Upper lobe of left lung (tissue), 6 donors: ENCODE measurements at places on chromosomes 1 and 21. TPM values are rescaled to one million over a fixed set of nuclear protein-coding genes. Genes with fewer than 3 reads are reported as not detected.

CFHR2 gene
- total RNA-seq, result not detected

GRCh38 chr1:79259390-79260336, 253.1 kb upstream of the ADGRL4 start:
- H3K4me1 ChIP-seq, result no peaks in the 10 kb centered on the region
- no peak overlapping the region for H3K27ac ChIP-seq
- DNase-seq, result no peak
- H3K27me3 ChIP-seq, result no peaks in the 10 kb centered on the region
- no peaks in the 10 kb centered on the region for H3K36me3 ChIP-seq
- H3K4me3 ChIP-seq, result no peak overlapping the region

DNA sequence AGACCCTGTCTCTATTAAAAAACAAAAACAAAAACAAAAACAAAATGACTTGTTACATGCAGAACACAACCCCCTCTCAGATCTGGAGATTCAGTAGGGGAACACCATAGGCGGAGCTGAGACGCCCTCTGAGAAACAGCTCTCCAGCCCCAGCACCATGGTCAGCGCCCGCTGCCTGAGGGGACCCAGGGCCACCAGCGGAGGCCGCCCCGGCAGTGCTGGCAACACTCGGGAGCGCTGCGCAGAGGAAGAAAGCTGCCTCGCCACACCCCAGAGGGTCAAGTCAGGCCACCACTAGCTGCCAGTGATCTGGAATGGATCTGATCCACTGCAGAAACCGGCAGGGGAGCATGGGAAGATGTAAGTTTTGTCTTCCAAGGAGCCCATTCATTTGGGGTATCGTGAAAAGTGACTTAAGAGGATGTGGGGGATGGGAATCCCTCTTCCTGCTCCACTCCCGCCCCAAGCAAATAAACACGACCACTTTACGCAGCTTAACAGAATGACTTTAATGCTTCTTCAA, 3.1 kb downstream of the ACTA1 start:
- no peak overlapping the region for H3K4me3 ChIP-seq
- peak; percentile 88 for DNase-seq
- peaks cover 25% of the 10 kb centered on the region for H3K4me1 ChIP-seq

DNA sequence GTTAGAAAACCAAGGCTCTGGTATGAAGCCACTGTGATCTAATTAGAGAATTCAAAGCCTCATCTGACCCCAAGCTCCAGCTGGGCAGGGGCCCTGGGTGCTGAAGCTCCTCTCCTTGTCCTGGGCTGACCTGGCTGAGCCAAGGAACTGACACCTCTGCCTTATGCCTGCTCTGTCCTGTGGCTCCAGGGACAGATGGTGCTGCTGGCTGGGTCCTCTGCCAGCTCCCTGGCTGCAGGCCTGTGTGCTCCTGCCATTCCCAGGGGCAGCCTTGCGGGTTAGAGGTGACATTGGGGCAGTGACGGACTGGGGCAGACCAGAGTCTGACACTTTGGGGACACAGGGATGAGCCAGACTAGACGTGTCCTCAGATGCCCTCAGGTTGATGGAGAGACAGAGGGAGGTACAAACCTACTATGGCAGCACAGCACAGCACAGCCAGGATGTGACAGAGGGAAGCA, 11.8 kb downstream of the ACOT11 start:
- H3K27me3 ChIP-seq, result no peaks in the 10 kb centered on the region
- no peak for DNase-seq
- no peak overlapping the region for H3K27ac ChIP-seq

GRCh38 chr1:232553809-232554208, 76.1 kb downstream of the SIPA1L2 start:
- DNase-seq, result no peak
- H3K27ac ChIP-seq, result no peak overlapping the region
- no peaks in the 10 kb centered on the region for H3K27me3 ChIP-seq
- no peak overlapping the region for H3K4me3 ChIP-seq
- H3K4me1 ChIP-seq, result peaks cover 19% of the 10 kb centered on the region

DNA sequence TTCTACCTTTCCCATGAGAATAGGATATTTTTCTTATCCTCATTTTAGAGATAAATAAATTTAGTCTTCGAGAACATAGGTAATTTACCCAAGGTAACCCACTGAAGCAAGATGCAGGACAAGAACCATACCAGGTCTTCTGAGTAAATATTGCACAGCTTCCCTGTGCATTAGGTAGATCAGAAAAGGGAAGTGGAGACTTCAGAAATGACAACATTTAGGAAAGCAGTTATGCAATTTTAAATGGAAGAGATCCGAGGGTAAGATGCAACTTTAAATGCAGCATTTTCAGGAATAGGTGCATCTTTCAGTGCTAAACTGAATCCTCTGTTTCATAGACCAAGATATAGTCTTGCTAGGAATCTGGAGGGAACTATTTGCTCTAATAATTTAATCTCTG, 206.4 kb upstream of the SGIP1 start:
- no peaks in the 10 kb centered on the region for H3K36me3 ChIP-seq
- H3K4me1 ChIP-seq, result peaks cover 15% of the 10 kb centered on the region
- no peak overlapping the region for H3K4me3 ChIP-seq

DNA sequence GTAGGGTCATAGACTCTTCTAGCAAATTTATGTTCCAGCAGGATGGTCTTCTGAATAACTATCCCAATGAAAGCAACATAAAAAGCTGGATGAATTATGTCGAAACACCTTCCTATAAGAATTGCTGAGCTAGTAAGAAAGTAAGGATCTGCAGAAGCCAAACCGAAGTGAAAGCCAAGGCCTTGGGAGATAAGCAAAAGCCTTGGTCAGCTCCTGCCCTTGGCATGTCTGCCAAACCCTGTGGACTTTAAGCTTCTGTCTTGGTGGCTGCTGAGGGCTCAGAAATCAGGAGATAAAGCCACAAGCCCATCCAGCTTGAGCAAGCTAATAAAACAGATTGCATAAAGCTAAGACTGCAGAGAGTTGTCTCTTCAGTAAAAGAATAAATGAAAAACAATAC, 81.2 kb upstream of the KCND3 start:
- no peaks in the 10 kb centered on the region for H3K27me3 ChIP-seq
- H3K36me3 ChIP-seq, result no peaks in the 10 kb centered on the region
- DNase-seq, result no peak
- H3K27ac ChIP-seq, result no peak overlapping the region
- no peaks in the 10 kb centered on the region for H3K4me1 ChIP-seq

PLEKHN1 gene
- 2.9 TPM for total RNA-seq

- no peaks in the 10 kb centered on the region for H3K27me3 ChIP-seq
- no peak overlapping the region for H3K27ac ChIP-seq
- H3K4me3 ChIP-seq, result no peak overlapping the region
- H3K36me3 ChIP-seq, result peaks cover 15% of the 10 kb centered on the region
- no peak for DNase-seq
Measured at GRCh38 chr21:26836528-26836927, 8.7 kb downstream of the ADAMTS1 start.

DNA sequence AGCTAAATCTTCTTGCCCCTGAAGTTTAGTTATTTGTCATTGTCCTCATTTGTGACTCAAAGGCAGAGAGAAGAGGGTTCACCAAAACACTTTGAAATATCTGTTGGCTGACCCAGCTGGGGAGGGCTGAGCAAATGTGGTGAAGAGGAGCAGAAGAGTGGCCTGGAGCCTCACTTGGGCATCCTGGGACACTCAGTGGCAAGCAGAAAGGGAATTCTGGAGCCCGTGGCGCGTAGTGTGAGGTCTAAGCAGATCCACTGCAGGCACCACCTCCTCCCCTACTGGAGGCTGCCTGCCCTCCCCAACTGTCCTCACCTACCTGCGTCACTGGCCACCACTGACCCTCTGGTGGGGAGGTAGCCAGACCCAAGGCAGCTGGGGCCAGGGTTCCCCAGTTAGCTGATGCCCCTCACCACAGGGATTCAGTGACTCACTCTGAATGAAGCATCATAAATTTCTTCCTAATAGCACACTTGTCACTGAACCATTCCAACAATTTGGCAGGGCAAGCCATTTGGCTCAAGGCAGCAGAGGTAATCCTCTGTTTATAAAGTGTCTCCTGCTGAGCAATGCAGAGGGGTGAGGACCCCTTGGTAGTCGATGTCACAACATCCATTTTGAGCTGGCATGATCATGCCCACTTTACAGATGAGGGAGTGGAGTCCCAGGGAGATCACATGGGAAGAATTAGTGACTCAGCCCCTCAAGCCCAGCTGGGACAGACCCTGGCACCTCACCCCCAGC, 80.3 kb downstream of the NENF start:
- DNase-seq, result no peak
- no peak overlapping the region for H3K4me3 ChIP-seq
- no peaks in the 10 kb centered on the region for H3K27me3 ChIP-seq

DNA sequence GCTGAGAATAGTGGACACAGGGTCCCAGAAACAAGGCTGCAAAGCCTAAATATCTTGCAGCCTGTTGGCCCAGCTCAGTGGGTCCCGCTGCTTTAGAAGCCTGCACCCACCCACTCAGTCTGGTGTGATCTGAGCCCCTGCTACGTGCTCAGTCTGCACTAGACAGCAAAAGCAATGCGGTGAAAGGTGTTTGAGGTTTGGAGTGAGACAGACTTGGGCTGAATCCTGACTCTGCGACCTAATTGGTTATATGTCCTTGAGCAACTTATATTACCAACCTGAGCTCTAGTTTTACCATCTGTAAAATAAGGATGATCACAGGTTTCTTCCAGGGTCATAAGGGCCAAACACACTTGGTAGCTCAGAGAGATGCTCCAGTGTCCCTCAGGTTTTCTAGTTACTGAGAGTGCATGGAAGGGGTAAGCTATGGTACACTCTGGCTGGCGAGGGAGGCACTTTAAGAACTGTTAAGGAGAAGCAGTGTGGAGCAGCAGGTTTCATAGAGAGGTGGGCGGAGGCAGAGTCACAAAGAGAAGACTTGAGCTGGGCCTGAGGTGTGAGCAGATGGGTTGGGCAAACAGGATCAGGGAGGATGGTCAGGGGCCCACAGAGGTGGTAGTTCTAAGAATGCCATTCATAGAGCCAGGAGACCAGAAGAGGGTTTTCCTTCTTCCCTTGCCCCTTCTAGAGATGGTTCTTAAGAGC, 10.1 kb downstream of the TMEM200B start:
- no peak for DNase-seq
- H3K4me1 ChIP-seq, result no peaks in the 10 kb centered on the region
- no peak overlapping the region for H3K27ac ChIP-seq
- no peak overlapping the region for H3K4me3 ChIP-seq

- H3K4me1 ChIP-seq, result no peaks in the 10 kb centered on the region
- no peak overlapping the region for H3K4me3 ChIP-seq
- peaks cover 69% of the 10 kb centered on the region for H3K36me3 ChIP-seq
- no peak overlapping the region for H3K27ac ChIP-seq
Measured at GRCh38 chr1:207787776-207788175, 35.9 kb downstream of the CD46 start.

DNA sequence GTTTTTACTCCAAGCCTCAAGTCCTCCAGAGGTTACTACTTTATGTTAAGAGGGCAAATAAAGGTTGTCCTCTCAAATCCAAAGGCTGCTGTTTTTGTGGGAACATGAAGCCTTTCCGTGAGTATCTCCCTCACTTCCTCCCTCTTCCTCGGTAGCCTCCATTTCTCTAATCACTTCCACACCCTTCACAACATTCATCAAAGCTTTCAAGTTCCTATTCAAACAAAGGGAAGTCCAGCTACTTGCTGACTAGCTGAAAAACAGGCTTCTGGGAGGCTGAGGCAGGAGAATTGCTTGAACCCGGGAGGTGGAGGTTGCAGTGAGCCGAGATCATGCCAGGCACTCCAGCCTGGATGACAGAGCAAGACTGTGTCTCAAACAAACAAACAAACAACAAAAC, 6.6 kb upstream of the CD48 start:
- no peak for DNase-seq
- no peaks in the 10 kb centered on the region for H3K4me1 ChIP-seq
- no peak overlapping the region for H3K27ac ChIP-seq
- no peak overlapping the region for H3K4me3 ChIP-seq
- H3K27me3 ChIP-seq, result no peaks in the 10 kb centered on the region
- no peaks in the 10 kb centered on the region for H3K36me3 ChIP-seq

DNA sequence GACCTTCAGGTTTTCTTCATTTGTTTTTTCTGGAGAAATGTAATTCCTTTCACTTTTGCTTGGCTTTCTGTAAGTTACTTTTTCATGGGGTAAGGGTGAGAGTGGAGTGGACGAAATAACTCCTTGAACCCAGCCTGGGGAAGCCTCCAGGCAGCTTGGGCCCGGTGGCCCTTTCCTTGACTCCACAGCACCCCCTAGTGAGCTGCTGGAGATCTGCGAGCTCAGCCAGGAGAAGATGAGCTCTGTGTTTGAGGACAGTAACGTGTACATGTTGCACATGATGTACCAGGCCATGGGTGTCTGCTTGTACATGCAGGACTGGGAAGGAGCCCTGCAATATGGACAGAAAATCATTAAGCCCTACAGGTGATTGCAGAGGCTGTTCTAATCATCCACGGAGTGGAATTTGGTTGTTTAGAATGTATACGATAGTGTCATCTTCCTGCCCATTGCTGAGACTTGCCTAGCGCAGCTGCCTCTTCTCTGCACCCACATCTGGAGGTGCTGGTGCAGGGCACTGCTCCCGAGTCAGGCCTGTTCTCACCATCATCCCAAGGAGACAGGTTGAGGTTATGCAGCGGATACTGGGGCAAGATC, 51.0 kb downstream of the SMYD2 start:
- DNase-seq, result no peak
- no peaks in the 10 kb centered on the region for H3K27me3 ChIP-seq
- H3K27ac ChIP-seq, result no peak overlapping the region
- no peak overlapping the region for H3K4me3 ChIP-seq
- H3K36me3 ChIP-seq, result peaks cover 28% of the 10 kb centered on the region

DNA sequence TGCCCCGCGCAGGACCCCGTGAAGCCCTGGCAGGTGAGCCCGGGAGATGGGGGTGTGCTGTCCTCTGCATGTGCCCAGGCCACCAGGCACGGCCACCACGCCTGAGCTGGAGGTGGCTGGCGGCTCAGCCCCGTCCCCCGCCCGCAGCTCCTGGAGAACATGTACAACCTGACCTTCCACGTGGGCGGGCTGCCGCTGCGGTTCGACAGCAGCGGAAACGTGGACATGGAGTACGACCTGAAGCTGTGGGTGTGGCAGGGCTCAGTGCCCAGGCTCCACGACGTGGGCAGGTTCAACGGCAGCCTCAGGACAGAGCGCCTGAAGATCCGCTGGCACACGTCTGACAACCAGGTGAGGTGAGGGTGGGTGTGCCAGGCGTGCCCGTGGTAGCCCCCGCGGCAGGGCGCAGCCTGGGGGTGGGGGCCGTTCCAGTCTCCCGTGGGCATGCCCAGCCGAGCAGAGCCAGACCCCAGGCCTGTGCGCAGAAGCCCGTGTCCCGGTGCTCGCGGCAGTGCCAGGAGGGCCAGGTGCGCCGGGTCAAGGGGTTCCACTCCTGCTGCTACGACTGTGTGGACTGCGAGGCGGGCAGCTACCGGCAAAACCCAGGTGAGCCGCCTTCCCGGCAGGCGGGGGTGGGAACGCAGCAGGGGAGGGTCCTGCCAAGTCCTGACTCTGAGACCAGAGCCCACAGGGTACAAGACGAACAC, 1.8 kb downstream of the TAS1R3 start:
- H3K4me3 ChIP-seq, result no peak overlapping the region
- peak; percentile 89 for DNase-seq
- peaks cover 41% of the 10 kb centered on the region for H3K36me3 ChIP-seq
- H3K4me1 ChIP-seq, result peaks cover 13% of the 10 kb centered on the region
- no peak overlapping the region for H3K27ac ChIP-seq

- DNase-seq, result no peak
- H3K27ac ChIP-seq, result no peak overlapping the region
- H3K27me3 ChIP-seq, result no peaks in the 10 kb centered on the region
- H3K4me1 ChIP-seq, result no peaks in the 10 kb centered on the region
Measured at GRCh38 chr1:214120191-214120590, 132.4 kb downstream of the PROX1 start.

GRCh38 chr1:58781541-58782177, 2.2 kb downstream of the JUN start:
- DNase-seq, result peak; percentile 51
- peaks cover 17% of the 10 kb centered on the region for H3K4me1 ChIP-seq
- H3K4me3 ChIP-seq, result peak overlapping the region; percentile 85
- H3K36me3 ChIP-seq, result peaks cover 19% of the 10 kb centered on the region
- H3K27me3 ChIP-seq, result no peaks in the 10 kb centered on the region
